ENCODE measurements at places on chromosomes 7 and 10.

DNA sequence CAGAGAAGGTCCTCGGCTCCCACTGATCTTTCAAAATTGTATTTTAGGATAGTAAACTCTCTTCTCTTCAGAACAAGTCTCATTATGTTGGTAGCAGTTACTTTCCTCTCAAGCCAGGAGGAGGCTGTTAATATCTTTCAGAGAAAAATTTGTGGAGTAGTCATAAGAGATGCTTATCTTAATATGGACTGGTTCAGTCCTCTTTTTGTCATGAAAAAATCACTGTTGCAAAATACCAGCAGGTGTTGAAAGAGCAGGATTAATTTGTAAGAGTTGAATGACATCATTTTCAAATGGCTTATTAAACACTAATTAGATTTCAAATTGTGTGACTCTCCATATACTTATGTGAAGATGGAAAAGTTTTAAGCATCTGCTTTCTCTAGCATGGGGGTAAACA, 662.5 kb downstream of the POM121L12 start:
- H3K27me3 ChIP-seq = no peaks in the 10 kb centered on the region
- H3K4me1 ChIP-seq = no peaks in the 10 kb centered on the region
- no peak overlapping the region for H3K27ac ChIP-seq
- no peak for DNase-seq

GRCh38 chr10:33799281-33799943, 464.9 kb upstream of the NRP1 start:
- DNase-seq = no peak
- H3K27me3 ChIP-seq = no peaks in the 10 kb centered on the region
- H3K27ac ChIP-seq = no peak overlapping the region
- no peaks in the 10 kb centered on the region for H3K4me1 ChIP-seq
- H3K36me3 ChIP-seq = no peaks in the 10 kb centered on the region

GRCh38 chr10:10530313-10530712, 487.4 kb upstream of the CELF2 start:
- H3K4me1 ChIP-seq = no peaks in the 10 kb centered on the region
- H3K4me3 ChIP-seq = no peak overlapping the region
- H3K27me3 ChIP-seq = peaks cover 3% of the 10 kb centered on the region
- H3K36me3 ChIP-seq = no peaks in the 10 kb centered on the region

- peaks cover 26% of the 10 kb centered on the region for H3K4me1 ChIP-seq
- DNase-seq = peak; percentile 84
- peak overlapping the region; percentile 92 for H3K27ac ChIP-seq
These were observed 276.1 kb downstream of the DNAJB6 start for GRCh38 chr7:157612664-157613561.

DNA sequence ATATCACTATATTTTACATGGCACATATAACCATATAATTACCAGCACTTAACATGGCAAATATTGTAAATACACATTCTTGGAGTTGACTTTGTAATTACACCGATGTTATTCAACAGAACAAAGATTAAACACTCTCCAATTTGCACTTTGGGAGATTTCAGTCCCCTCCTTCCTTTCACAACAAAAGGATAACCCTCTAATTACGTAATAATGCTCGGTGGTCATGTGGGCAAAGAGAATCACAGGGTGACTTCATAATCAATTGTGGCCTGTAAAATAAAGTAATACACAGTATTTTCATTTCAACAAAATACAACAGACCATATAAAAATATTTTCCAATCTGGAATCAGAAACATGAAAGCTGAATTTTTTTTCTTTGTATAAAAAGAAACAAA, 73.2 kb downstream of the RHOBTB1 start:
- no peak overlapping the region for H3K4me3 ChIP-seq
- H3K27ac ChIP-seq = no peak overlapping the region
- DNase-seq = no peak
- no peaks in the 10 kb centered on the region for H3K27me3 ChIP-seq
- H3K36me3 ChIP-seq = no peaks in the 10 kb centered on the region

GRCh38 chr10:128316121-128316726, 190.0 kb upstream of the MKI67 start:
- no peak overlapping the region for H3K27ac ChIP-seq
- H3K4me3 ChIP-seq = no peak overlapping the region
- no peaks in the 10 kb centered on the region for H3K27me3 ChIP-seq
- no peaks in the 10 kb centered on the region for H3K4me1 ChIP-seq

GRCh38 chr7:142400042-142400533, 142.2 kb upstream of the PRSS58 start:
- DNase-seq = no peak
- H3K27ac ChIP-seq = no peak overlapping the region
- no peaks in the 10 kb centered on the region for H3K36me3 ChIP-seq
- H3K27me3 ChIP-seq = peaks cover 38% of the 10 kb centered on the region

DNA sequence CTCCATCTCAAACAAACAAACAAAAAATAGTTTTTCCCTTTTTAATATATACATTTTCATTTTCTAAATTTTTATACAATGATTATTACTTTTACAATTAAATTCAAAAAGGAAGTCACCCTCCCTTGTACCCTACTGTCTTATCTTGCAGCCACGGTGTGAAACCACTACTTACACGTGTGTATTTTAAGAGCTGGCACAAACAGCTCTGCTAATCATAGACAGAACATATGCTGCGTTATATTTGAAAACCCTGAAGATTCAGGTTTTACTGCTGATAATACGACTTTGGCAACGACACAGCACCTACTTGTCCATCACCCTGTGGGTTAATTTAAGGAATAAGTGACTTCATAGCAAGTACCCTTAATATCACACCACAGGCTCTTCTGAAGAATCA, 991 bp downstream of the ANKRD61 start:
- H3K4me1 ChIP-seq = peaks cover 9% of the 10 kb centered on the region
- no peak overlapping the region for H3K4me3 ChIP-seq
- no peak overlapping the region for H3K27ac ChIP-seq
- DNase-seq = no peak
- H3K36me3 ChIP-seq = peaks cover 63% of the 10 kb centered on the region
- H3K27me3 ChIP-seq = no peaks in the 10 kb centered on the region

Data from activated naive CD4-positive, alpha-beta T cell treated with anti-CD3 and anti-CD28 coated beads, Interleukin-2, amount 10 ng/mL, durations not matched to agents 7 days and 5 days (primary cell).